BJ (cell line): ENCODE measurements at places on chromosomes 13 and 19.

GRCh38 chr13:80931766-80932165 lies 590.8 kb upstream of the SPRY2 start:
- DNase-seq: no peak

DNA sequence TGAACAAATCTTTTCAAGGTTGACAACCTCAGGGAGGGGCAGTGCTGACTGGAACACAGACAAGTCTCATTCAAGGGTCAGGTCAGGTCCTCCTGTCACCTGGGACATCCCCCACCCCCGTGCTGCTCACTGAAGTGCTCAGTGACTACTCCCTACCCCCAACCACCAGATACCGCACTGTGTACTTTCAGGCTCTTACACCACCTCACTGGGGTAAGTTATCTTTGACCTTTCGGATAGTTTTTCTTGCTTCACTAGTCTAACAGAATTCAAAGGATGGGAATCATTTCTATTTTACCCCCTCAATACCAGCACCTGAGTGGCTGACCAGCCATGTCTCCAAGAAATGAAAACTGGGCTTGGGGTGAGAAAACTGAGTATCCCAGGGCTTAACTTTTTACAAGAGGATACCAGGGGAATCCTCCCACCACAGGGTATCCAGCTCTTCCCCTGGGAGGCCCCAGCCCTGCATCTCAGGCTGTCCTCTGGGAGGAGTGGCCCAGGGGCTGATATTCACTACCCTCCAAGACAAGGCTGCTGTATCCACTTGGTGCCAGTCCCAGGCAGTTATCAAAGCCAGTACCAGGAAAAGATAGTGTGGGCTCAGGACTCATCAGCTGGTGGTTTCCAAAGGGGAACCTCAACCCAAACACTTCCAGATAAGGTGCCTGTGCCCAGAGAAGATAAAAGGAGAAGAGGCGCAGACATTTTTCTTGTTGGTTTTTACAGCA lies 2.1 kb downstream of the ZNF563 start:
- DNase-seq: no peak

- no peak for DNase-seq
Measured at GRCh38 chr13:111978546-111978945, 88.4 kb upstream of the SOX1 start.

DNA sequence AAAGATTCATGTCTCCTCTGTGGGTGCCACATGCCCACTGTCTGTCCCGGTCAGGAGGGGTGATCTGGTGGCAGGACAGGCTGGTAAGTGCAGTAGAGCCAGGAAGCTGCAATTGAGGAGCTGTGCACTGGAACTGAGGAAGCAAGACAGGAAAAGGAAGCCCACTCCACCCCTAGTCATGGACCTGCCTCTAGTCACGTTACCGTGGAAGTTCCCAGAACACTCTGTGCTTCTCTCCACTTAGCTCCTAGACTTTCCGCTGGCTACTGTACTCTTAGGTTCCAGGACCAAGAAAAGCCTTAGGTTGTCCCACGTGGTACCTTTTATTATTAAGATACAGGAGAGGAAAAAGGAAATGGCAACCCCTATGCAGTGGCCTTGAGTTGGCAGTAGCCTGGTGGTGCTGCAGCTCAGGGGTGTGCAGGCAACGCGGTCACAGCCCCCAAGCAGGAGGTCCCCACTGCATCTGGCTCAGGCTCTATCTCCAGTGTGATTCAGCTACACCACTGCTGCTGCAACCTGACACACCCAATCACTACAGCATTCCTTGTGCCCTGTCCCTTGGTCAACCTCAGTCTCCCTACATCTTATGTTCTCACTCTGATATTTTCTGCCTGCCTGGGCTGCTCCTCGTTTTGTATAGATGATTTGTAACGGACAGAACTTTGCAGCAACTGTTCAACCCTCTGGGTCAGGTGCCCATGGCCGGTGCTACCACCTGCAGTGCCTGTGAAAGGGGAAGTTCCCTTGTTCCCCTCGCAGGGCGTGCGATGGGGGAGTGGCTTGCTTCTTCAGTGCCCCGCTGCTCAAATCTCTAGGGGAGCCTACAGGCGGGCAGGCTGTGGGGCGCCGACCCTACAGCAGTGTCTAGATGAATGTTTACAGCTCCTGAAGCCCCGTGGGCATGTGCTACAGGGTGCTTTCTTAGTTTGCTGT lies 24.4 kb upstream of the GPR12 start:
- DNase-seq: no peak

- DNase-seq: no peak
Measured at GRCh38 chr13:46992383-46992952, 95.6 kb upstream of the HTR2A start.

DNA sequence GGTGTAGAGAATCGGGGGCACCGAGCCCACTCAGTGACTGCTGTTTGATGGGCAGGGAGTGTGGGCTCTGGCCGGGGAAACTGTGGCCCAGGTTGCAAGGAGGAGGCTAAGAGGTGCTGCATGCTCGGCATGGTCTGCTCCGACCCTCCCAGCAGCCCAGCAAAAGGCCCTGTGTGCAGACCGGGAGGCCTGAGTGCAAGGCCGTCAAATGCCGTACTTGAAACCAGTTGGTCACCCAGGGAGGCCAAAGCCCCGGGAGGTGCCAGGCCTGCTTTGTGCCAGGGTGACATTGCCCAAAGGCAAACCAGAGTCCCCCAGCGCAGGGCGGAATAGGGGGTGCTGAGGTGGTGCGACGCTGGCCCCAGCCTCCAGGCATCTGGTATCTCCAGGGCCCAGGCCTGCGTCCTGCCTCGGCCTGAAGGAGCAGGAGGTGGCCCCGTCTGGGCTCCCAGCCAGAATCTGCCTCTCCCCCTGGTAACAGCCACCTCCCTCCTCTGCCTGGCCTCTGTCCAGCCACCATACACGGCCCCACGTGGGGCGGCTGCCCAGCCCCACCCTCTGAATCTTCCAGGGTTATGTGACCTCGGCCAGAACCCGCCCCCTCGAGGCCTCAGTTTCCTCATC lies 4.0 kb downstream of the PIK3R2 start:
- no peak for DNase-seq

- DNase-seq: no peak
Measured at GRCh38 chr13:106819413-106820180, 251.7 kb upstream of the ARGLU1 start.

- DNase-seq: no peak
Measured at GRCh38 chr13:73832128-73832588, 302.0 kb downstream of the KLF12 start.

GRCh38 chr19:18429717-18430416 lies 8.1 kb downstream of the ISYNA1 start:
- DNase-seq: no peak

- no peak for DNase-seq
Measured at GRCh38 chr13:107906131-107906530, 309.2 kb downstream of the LIG4 start.

- DNase-seq: no peak
Measured at GRCh38 chr19:5977222-5977784, 637 bp downstream of the RANBP3 start.

DNA sequence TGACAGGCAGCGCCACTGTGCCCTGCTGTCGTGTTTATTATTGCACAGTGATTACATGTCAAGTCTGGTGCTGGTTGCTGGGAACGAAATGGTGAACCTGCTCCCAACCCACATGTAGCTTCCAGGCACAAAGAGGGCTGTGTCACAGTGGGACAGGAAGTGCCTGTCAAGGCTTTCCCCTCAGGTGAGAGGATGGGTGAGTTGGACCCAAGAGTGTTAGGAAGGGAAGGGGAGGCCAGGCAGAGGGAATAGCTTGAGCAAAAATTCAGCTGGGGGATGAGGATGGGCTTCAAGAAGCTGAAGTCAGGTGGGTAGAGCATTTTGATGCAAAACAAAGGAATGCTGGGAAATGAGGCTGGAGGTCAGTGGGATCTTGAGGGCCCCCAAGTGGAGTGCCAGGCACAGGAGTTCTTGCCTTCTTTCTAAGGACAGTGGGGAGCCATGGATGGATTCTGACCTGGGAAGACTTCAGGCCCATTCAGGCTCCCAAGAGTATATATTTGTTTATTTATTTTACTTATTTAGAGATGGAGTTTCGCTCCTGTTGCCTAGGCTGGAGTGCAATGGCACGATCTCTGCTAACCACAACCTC lies 8.5 kb upstream of the QTRT1 start:
- DNase-seq: no peak

DNA sequence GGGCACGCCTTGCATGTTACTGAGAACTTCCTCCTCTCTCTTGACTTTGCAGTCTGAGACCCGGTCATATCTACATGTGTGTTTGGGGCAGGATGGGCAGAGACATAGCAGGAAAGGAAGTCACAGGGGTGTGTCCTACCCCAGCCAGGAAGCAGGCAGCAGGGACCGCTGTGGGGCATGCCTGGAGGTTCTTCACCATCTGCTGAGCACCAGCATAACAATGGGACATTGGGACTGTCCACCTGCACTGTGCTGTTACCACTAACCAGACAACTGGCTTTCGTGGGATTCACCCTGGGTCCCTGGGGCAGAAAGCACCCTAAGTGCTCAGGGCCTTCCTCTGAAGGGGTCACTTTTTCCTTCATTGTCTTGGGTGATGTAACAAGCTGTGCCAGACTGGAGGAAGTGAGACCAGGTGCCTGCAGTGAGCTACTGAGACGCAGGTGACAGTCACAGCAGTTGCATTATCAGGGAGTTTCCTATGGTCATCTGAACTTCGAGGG lies 2.6 kb upstream of the HAUS5 start:
- DNase-seq: no peak

GRCh38 chr19:2187159-2187558 lies 23.4 kb downstream of the DOT1L start:
- DNase-seq: no peak

DNA sequence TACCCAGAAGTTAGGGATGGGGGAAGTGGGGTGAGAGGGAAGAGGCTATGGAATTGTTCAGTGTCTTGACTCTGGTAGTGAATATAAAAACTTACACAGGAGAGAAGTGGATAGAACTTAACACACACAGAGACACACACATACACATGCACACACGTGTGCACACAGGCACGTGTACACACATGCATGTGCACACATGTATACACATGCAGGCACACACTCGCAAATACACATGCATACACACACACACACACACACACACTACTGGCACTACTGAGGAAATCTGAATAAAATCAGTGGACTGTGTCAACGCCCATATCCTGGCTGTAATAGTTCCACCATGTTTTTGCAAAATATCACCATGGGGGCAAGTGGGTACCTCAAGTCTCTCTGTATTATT lies 107.9 kb downstream of the IRS2 start:
- DNase-seq: no peak

GRCh38 chr13:72792640-72793039 lies 10.7 kb downstream of the PIBF1 start:
- DNase-seq: no peak

- no peak for DNase-seq
Measured at GRCh38 chr13:91714855-91715254, 316.4 kb downstream of the GPC5 start.

- no peak for DNase-seq
Measured at GRCh38 chr19:10553087-10553667, 9.5 kb downstream of the ATG4D start.

- DNase-seq: no peak
Measured at GRCh38 chr13:43230989-43231388, 207.6 kb downstream of the DNAJC15 start.

DNA sequence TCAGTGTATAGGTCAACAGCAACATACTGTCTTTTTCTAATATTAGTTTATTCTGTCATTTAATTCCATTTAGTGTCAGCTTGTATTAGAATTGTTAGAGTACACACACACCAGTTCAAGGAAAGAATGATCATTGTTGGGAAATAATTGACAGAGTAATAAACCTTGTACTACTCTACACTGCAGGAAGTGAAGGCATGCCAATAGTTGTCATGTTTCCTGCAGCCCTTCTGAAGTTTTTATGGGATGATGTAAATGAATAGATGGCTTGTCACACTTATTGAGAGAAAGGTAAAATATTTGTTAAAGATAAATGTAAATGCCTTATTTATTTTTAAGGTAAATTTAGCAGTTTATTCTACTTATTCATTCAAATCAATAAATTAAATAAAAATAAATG lies 306.9 kb upstream of the KLHL1 start:
- DNase-seq: no peak
